ENCODE measurements at places on chromosomes 2 and 18.

DNA sequence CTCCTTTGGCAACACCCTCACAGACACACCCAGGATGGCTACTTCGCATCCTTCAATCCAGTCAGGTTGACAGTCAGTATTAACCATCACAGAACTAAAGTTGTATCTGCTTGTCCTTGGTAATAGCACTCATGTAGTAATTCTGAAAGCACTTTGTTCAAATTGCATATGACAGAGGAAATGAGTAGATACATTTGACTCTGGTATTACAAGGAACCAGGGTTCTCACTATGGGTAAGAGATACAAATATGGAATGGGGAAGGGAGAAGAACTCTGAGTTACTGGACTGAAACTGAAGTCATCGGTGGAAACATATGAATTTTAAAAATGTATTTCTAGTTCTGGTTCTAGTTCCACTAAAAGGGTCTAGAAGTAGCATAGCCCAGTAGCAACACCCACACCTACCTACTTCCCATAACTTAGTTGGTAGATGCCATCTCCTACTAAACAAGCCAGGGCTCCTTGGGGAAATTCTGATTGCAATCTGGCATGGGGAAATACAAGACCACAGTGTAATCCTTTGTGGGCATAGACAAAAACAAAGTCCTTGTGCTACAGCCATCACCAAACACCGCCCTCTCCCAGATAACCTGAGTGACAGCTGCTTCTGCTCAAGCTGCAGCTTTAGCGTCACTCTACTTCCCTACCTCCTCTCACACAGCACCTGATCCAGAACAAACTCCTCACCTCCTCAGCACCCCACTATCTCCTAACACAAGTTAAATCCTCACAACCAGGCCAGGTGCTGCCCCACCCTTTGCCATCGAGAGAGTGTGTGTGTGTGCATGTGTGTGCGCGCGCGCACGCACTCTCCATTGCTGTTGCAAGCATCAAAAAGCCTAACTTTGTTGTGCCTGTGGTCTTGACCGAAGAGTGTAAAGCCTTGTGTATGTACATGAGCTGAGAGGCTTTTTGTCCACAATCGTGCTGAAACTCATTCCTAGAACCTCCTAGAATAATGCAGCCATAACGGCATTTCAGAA, 31.4 kb upstream of the CD226 start:
- H3K4me1 ChIP-seq: no peaks in the 10 kb centered on the region
- no peak for DNase-seq
- no peaks in the 10 kb centered on the region for H3K36me3 ChIP-seq
- H3K27ac ChIP-seq: no peak overlapping the region

DNA sequence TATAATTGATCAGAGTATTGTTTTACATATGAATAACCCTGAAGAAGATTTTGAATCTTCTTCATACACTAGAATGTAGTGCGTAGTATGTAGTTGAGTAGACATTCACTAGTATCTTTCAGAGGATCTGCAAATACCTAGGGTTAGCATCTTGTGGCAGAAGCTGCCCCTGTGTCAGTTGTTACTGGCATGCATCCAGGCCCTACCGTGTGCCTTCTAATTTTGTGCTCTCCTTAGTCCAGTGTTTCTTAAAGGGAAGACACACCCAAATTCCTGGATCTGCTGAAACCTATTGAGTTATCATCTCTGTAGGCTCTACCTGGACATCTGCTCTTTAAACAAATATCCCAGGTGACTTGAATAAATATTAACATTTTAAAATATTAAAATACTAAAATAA, 99.7 kb upstream of the SERTAD2 start:
- no peaks in the 10 kb centered on the region for H3K36me3 ChIP-seq
- DNase-seq: no peak
- no peak overlapping the region for H3K4me3 ChIP-seq
- no peaks in the 10 kb centered on the region for H3K27me3 ChIP-seq
- peaks cover 14% of the 10 kb centered on the region for H3K4me1 ChIP-seq

GRCh38 chr18:12531749-12532148, 124.0 kb downstream of the PRELID3A start:
- H3K36me3 ChIP-seq: no peaks in the 10 kb centered on the region
- DNase-seq: no peak
- no peak overlapping the region for H3K27ac ChIP-seq
- no peaks in the 10 kb centered on the region for H3K4me1 ChIP-seq
- H3K4me3 ChIP-seq: no peak overlapping the region
- no peaks in the 10 kb centered on the region for H3K27me3 ChIP-seq

- H3K27ac ChIP-seq: no peak overlapping the region
- no peaks in the 10 kb centered on the region for H3K36me3 ChIP-seq
- DNase-seq: no peak
- no peaks in the 10 kb centered on the region for H3K27me3 ChIP-seq
- H3K4me3 ChIP-seq: no peak overlapping the region
- H3K4me1 ChIP-seq: peaks cover 7% of the 10 kb centered on the region
These were observed 112.8 kb downstream of the CDC42EP3 start for GRCh38 chr2:37558623-37559022.

DNA sequence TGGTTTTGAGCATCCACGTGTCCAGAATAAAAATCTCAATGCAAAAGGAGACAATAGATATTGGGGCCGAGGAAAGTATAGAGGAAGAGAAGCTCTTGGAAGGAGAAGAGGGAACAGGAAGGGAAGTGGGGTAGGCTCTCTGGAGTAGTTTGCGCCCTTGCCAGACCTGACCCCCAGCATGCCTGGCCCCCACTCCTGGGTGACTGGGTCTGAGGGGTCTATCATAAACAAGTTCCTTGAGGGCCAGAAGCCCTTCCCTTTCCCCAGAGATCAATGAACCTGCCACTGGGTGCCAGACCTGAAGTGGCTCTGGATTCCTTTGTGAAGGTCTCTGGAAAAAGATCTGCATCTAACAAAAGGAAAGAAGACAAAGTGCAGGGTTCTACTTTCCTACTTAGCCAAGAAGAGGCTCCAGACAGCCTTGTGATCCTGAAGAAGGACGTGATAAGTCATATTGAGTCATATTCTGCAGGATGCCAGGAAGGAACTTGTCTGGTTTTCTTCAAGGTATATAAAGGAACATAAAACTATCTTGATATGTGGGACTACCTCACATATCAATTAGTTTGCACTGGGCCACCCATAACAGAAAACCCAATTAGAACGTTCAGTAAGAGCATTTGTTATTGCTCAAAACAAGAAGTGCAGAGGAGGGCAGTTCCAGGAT, 18.7 kb upstream of the ATOH8 start:
- no peaks in the 10 kb centered on the region for H3K36me3 ChIP-seq
- peaks cover 11% of the 10 kb centered on the region for H3K4me1 ChIP-seq
- no peaks in the 10 kb centered on the region for H3K27me3 ChIP-seq

- no peak for DNase-seq
- no peaks in the 10 kb centered on the region for H3K4me1 ChIP-seq
- H3K27ac ChIP-seq: no peak overlapping the region
- no peak overlapping the region for H3K4me3 ChIP-seq
- no peaks in the 10 kb centered on the region for H3K27me3 ChIP-seq
These were observed 1757.3 kb upstream of the PIK3C3 start for GRCh38 chr18:40197711-40198110.

DNA sequence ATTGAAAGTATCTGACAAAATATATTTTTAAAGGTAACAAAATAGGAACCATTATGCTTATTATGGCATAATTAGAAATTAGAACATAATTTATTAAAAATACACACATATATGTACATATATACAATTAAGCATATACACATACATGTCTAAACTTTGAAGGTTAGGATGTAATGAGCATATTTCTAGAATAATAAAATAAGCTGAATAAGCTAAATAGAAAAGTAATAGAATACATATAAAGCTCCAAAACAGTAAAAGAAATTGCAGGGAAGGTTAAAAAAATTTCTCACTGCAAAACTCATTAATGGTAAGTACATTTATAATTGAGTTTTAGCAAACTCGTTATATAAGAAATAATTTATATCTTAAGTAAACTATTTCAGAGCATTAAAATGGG, 1561.5 kb upstream of the ZEB2 start:
- H3K36me3 ChIP-seq: no peaks in the 10 kb centered on the region
- no peak for DNase-seq
- no peaks in the 10 kb centered on the region for H3K27me3 ChIP-seq

DNA sequence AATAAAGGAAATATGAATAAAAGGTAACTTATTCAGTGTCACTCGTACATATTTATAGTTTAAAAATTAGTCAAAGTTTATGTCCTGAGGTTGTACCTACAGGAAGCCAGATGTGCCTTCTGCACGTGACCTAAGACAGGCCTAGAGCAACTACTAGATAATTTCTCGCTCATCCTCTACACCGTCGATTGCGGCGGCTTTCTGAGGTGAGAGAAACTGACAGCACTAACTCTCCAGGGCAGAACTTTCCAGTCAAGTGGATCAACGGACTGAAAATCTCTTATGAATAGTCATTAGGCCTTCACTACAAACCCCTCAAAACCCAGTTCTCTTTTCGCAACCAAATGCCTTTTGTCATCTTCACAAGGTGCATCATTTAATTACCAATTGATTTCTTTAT, 54.2 kb downstream of the ZEB2 start:
- H3K36me3 ChIP-seq: no peaks in the 10 kb centered on the region
- DNase-seq: no peak
- no peak overlapping the region for H3K4me3 ChIP-seq
- H3K4me1 ChIP-seq: no peaks in the 10 kb centered on the region

DNA sequence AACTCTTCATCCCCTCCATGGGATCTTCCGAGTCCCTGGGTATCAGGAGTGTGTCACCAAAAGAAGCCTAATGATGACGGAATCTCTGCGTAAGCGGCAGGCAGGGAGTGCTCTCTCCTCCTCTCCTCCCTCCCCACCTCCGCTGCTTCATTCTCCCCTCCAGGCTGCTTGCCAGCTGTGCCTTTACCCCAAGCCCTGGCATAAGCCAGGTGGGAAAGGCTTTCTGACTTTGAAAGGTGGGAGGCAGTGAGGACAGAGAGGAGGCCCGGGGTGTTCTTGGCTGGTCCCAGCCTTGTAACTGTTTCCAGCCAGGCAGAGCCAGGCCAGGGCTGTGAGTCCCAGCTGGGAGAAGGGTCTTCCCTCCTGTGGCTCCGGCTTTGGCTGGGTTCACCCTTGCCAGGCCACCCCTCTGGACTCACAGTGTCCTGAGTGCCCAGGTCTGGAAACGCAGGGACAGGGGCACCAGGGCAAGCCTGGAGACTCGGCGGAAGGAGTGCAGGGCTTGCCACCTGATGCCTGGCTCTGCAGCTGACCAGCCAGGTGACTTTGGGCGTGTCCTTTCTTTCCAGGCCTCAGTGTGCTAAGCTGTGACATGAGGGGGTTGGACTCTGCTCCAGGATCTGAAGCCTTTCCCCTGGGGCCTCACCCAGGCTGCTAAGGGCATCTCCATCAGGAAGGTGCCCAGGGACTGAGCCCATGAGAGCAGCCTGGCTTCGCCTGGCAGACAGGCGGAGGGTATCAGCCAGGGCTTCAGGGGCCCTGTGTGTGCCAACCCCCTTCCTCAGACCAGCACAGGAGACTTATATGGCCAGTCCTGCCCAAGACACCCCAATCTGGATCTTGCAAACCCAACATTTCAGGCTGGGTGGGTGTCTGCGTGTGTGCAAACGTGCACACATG, 32.7 kb upstream of the HPCAL1 start:
- no peak for DNase-seq
- H3K4me3 ChIP-seq: no peak overlapping the region
- no peaks in the 10 kb centered on the region for H3K27me3 ChIP-seq

GRCh38 chr2:58429014-58429875, 188.1 kb upstream of the FANCL start:
- peaks cover 8% of the 10 kb centered on the region for H3K4me1 ChIP-seq
- no peaks in the 10 kb centered on the region for H3K27me3 ChIP-seq
- no peak for DNase-seq
- peak overlapping the region; percentile 5 for H3K4me3 ChIP-seq
- H3K36me3 ChIP-seq: no peaks in the 10 kb centered on the region

GRCh38 chr2:45925636-45926366, 274.3 kb downstream of the PRKCE start:
- H3K4me1 ChIP-seq: peaks cover 5% of the 10 kb centered on the region
- H3K4me3 ChIP-seq: no peak overlapping the region
- H3K27ac ChIP-seq: no peak overlapping the region
- no peaks in the 10 kb centered on the region for H3K27me3 ChIP-seq
- DNase-seq: no peak
- H3K36me3 ChIP-seq: no peaks in the 10 kb centered on the region

DNA sequence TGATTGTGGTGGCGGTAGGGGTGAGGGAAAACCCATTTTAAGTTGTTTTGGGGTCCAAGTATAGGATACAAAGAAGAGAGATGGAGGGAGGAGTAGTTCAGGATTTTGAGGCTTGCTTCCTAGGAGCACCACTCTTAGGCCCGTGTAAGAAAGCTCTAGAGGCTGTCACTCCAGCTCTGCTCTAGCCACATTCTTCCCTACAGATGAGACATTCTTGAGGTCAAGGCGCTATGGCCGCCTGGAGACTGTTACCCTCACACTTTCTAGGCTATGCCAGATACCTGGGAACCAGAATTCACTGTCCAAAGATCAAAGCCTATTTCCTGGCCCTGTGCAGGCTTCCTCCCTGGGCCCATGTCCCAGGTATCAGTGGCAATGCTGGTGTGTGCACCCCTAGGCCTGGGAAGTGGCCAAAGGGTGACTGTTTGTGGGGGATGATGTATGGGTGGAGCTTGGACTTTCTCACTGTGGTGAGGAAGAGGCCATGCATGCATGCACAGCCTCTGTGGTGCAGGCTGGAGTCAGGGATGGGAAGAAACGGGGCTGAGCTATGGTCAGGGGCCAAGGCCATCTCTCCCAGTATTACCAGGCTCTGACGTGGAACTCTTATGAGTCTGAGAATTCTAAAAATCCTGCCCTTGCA, 7.0 kb upstream of the TTL start:
- H3K4me1 ChIP-seq: no peaks in the 10 kb centered on the region
- DNase-seq: no peak
- H3K4me3 ChIP-seq: no peak overlapping the region
- no peaks in the 10 kb centered on the region for H3K36me3 ChIP-seq
- no peak overlapping the region for H3K27ac ChIP-seq

GRCh38 chr2:132441051-132441450, 24.4 kb downstream of the GPR39 start:
- H3K4me1 ChIP-seq: no peaks in the 10 kb centered on the region
- H3K27me3 ChIP-seq: no peaks in the 10 kb centered on the region
- H3K27ac ChIP-seq: no peak overlapping the region
- no peaks in the 10 kb centered on the region for H3K36me3 ChIP-seq
- no peak for DNase-seq

GRCh38 chr2:169095621-169096105, 26.3 kb downstream of the DHRS9 start:
- no peaks in the 10 kb centered on the region for H3K36me3 ChIP-seq
- no peaks in the 10 kb centered on the region for H3K27me3 ChIP-seq
- DNase-seq: peak; percentile 16
- no peak overlapping the region for H3K27ac ChIP-seq
- no peaks in the 10 kb centered on the region for H3K4me1 ChIP-seq

GRCh38 chr2:71129114-71129901, 721 bp downstream of the MCEE start:
- no peaks in the 10 kb centered on the region for H3K36me3 ChIP-seq
- no peak for DNase-seq
- no peaks in the 10 kb centered on the region for H3K27me3 ChIP-seq
- H3K27ac ChIP-seq: peak overlapping the region; percentile 96
- H3K4me3 ChIP-seq: peak overlapping the region; percentile 63

DNA sequence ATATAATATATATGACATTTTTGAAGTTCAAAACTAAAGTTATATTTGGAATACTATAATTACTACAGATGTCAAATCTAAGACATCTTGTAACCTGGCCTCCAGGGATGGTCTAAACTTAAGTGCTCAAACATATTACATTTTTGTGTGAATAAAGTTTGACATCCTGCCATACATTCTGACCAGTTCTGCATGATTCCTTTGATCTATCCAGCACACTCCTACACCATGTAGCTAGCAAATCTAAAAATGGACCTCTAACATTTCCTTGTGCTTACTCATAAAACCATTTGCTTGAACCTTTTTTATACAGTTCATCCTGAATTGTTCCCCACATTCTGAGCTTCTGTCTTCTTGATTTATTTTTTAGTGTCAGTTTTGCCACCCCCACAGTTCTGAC, 294.3 kb upstream of the ZNF804A start:
- no peak for DNase-seq
- H3K36me3 ChIP-seq: no peaks in the 10 kb centered on the region
- no peak overlapping the region for H3K4me3 ChIP-seq
- H3K27me3 ChIP-seq: no peaks in the 10 kb centered on the region
- H3K27ac ChIP-seq: no peak overlapping the region

Measured in body of pancreas (tissue), 4 donors.